AG08395 (cell line): ENCODE measurements at places on chromosomes 3 and 15.

- DNase-seq = no peak
Observed at GRCh38 chr3:66395635-66396034, 105.2 kb downstream of the LRIG1 start.

- DNase-seq = no peak
Observed at GRCh38 chr3:66464512-66464894, 36.3 kb downstream of the LRIG1 start.

DNA sequence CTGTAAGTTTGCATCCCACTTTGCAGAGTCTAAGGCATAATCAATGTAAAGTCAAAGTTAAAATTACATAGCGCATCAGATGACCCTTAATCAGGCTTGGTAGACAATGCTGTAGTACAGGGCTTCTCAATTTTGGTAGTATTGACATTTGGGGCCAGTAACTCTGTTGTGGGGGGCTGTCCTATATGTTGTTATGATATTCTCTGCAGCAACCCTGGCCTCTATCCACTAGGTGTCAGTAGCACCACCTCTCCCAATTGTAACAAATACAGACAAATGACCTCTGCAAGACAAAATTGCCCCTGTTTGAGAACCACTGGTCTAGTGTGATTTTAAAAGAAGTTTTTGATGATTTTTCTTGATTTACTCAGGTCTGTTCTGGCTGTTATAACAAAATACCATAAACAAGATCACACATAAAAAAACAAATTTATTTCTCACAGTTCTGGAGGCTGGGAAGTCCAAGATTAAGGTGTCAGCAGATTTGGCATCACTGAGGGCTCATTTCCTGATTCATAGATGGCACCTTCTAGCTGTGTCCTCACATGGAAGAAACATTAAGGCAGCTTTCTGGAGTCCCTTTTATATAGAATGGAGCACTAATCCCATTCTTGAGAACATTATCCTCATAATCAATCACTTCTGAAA lies 37.6 kb upstream of the SLC9A9 start:
- DNase-seq = peak; percentile 48

DNA sequence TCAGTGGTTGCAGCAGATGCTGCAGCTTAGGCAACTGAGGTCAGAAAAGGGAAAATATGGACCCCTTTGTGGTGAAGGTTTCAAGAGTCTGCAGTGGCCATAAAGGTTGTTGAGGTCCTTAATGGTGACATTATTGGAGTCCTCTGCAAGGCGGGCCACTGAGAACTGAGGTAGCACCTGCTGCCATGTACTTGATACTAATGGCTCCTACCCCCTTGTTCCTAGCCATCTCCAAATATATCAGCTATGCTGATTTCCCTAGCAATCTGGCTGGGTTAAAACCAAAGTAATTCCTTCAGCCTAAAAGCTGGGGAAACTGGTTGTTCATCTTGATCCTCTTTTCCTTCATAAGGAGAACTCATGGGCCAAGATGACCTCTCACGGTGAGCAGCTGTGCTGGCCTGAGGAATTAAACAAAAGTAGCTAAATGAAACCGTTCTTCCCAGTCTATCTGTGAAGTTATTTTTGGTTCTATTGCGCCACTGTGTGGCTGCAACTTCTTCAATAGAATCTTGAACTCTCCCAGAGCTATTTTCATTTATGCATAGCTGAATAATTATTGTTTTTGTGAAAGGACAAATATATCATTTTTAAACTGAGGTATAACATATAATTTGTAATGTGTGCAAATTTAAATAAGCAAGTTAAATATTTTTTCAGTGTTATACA lies 76.1 kb upstream of the PLSCR4 start:
- DNase-seq = peak; percentile 72

DNA sequence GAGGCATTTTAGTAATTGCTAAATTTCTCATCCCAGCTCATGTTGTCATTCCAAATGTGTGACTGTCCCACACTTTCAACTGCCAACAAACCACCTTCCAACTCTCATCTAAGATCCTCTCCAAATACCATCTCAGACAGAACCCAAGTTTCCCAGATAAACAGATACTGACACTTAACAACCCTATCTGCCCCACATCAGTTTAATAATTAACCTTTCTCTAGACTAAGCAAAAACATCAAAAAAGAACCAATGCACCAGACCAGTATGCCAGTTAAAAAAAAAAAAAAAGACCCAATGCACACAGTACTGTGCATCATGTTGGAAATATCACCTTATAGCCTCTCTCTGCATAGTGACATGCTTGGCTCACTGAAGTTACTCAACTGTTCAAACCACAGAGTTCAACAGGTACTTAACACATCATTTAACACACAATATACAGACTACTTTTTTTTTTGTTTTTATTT lies 5.5 kb downstream of the SFMBT1 start:
- DNase-seq = peak; percentile 51

- no peak for DNase-seq
Observed at GRCh38 chr15:71810256-71811035, at the start of gene NR2E3. NR2E3 (plus strand) TSS chr15:71810554; CDS start chr15:71810744, 190 bp downstream.

DNA sequence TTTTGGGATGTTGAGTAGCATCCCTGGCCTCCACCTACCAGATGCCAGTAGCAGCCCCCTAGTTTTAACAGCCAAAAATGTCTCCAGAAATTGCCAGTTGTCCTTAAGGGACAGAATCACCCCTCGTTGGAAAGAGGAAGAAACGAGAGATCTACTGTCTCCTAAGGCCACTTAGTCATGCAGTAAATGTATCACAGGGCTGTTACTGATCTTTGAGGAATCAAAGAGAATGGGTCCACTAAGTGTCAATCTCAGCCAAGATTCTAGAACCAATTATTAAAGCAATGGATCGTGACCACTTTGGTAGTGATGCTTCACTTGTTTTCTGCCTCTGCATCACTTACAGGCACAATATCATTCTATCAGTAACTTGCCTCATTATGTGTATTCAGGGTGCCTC lies 26.4 kb downstream of the POLG start:
- no peak for DNase-seq

DNA sequence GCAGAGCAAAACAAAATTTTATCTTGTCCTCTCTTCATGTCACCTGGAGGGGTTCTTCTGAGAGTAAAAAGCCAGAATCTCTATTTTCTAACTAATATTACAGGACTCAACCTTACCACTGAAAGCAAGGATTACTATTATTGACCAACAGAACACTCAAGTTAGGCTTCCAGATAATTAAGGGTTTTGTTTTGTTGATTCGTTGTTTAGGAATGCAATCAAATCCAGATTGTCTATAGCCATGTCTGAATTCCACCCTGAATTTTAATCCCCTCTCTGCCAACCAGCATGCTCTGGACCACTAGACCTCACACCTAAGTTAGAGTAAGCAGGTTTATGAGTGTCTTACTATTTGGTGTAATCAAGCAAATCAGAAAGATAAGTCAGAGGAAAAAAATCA lies 90.7 kb downstream of the PEAK1 start:
- no peak for DNase-seq

DNA sequence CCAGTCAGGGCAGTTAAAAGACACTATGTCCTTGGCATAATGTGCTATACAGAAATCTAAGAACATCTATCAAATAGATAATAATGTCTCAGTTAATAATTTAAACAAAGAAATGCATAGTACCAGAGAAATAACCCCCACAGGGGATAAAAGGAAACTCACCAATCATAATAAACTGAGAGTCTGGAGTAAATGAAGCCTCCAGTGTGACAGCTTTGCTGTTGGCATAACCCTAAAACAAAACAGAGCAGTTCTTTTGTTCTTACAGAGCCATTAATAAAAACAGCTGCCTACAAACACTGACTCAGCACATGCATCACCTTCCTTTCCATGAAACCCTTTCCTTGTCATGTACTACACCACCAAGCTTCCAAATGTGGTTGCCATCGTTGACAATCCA lies 13.5 kb downstream of the PPM1M start:
- DNase-seq = no peak

DNA sequence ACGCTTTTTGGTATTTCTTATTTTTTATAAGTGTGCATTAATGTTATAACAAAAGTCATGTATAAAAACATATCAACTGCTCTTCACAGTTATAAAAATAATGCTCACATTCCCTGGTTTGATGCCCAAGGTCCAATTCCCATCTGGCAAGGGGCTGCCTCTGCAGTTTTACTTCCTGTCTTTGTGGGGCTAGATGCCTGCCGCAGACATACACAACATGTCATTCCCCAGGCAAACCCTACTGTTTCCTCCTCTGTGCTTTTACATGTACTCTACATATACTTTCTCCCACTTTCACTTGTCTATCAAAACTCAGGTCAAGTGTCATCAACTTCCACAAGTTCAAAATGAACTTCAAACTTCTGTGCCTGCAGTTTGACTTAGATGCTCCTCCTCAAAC lies 60.5 kb upstream of the ETV5 start:
- DNase-seq = no peak

GRCh38 chr3:13352621-13353131 lies 67.4 kb downstream of the NUP210 start:
- DNase-seq = peak; percentile 36

- DNase-seq = peak; percentile 18
Observed at GRCh38 chr15:67472957-67473356, 48.0 kb upstream of the C15orf61 start.

GRCh38 chr3:8775181-8775580 lies 5.8 kb upstream of the OXTR start:
- no peak for DNase-seq
